ENCODE measurements at places on chromosomes 5 and 9.

GRCh38 chr5:41978676-41979075, 53.6 kb downstream of the FBXO4 start:
- DNase-seq: no peak

DNA sequence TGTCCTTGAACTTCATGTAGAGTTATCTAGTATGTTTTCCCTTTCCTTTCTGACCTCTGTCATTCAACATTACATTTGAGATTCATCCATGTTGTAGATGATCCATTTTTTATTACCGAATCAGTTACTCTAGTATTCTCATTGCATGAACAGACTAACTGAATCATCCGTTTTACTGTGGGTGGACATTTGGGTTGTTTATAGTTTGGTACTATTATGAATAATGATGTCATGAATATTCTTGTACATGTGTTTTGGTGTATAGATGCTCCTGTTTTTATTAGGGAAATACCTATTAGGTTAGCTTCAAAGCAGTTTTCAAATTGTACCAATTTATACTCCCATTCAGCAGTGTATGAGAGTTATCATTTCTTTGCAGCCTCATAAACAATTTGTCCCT, 94.3 kb upstream of the NIPAL4 start:
- DNase-seq: no peak

DNA sequence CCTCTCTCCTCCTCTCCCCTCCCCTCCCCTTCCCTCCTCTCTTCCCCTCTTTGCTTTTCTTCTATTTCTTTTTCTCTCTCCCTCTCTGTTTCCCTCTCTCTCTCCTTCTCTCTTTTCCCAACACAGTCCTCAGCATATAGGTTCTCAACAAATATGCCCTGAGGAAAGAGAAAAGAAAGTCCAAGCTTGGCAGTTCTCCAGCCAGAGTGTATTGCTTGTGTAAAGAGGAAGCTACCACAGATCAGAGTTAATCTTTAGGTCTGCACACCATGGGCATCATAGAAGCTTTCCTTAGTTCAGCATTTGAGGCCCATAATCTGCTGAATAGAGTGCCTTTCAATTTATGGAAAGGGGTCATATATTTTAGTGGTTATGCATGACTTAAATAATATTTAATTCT, 382.8 kb upstream of the WWC1 start:
- DNase-seq: no peak

GRCh38 chr9:136688274-136689107, 1.2 kb upstream of the AGPAT2 start:
- DNase-seq: no peak

GRCh38 chr9:109974143-109974917, 194.3 kb downstream of the PALM2AKAP2 start:
- DNase-seq: peak; percentile 6

DNA sequence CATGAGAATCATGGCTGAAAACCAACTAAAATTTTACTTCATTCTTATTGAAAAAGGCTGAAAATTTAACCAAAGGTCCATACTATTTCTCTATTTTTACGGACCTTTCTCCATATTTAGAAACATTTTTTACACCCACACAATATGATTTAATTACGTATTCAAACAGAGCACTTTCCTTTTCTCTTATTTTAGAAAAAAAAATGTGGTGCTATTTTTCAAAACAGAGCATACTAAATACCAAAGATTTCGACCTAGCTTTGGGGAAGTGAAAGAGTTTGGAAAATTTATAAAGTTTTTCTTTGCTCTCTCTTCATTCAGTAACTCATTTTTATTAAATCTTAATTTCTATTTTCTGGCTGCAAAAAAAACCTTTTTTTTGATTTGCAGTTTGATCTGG, 38.1 kb downstream of the RNF145 start:
- DNase-seq: no peak

- DNase-seq: no peak
Measured at GRCh38 chr5:150625831-150626746, 14.4 kb upstream of the SYNPO start.

- DNase-seq: no peak
Measured at GRCh38 chr5:164893071-164893470, 1387.7 kb downstream of the MAT2B start.

- DNase-seq: no peak
Measured at GRCh38 chr5:171418982-171419687, at the start of gene FGF18. Gene FGF18, plus strand, starts transcription at chr5:171419647. Its CDS starts 553 bp downstream, at chr5:171420200.

DNA sequence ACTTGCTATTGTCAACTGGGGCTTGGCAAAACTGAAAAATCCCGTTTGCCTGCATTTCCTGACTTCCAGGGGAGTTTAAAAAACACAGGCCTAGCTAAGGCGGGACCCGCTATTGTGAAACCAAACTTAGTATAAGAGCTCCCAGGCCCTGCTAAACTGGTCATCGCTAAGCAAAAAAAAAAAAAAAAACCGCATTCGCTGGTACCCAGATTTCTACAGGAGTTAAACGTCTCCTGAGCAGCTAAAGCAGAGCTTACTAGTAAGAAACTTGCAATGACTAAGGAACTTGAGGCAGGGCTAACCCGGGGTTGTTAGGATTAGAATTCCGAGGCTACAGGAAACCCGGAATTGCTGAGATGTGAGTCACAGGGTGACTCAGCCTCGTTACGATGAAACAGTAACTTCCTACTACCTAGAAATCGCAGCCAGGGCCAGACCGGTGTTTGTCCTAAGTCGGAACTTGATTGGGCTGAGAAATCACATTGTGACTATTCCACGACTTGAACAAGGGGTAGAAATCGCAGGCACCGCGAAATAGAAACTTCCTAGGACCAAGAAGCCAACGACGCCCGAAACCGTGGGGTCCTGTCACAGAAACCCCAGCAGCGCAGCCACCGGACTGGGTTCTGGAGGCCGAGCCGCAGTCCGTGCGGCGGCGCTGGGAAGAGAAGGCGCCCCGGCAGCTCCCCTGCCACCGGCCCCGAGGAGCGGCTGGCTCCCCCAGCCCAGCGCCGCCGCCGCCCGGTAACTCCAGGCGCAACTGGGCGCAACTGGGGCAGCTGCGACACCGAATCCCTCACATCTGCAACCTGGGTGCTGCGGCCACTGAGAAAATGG, 89.4 kb downstream of the ANXA2R start:
- DNase-seq: no peak

DNA sequence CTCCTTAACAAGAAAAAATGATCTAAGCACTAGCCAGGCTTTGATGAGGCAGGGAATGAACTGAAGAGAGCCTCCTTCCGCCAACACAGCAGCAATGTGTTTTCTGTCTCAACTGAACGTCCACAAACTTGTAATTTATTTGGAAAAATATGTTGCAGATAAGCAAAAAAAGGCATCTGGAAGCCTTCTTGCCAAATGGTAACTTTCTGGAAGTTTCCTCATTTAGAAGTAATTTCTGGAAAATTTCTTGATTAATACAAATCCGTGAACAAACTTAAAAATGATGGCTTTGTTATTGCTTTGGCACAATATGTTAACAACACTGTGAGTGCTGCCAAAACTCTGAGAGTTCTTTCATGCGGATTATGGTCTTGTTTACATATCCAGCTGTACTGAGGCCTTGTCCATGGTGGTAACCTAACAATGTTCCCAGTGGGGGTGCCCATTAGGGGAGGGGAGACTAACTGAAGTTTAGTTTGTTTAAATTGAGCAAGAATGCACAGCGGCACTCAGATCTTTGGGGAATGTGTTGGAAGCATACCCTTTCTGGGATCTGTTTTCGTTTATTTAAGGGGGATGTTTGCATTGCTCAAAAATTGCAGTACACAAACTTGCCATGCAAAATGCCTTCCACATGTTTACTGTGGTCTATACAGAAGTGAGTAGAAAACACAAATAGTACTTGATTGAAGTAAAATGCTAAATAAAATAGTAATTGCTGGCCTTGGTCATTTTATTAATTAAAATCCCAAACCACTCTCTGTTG, 334.7 kb downstream of the NR2F1-AS1 start:
- DNase-seq: no peak

DNA sequence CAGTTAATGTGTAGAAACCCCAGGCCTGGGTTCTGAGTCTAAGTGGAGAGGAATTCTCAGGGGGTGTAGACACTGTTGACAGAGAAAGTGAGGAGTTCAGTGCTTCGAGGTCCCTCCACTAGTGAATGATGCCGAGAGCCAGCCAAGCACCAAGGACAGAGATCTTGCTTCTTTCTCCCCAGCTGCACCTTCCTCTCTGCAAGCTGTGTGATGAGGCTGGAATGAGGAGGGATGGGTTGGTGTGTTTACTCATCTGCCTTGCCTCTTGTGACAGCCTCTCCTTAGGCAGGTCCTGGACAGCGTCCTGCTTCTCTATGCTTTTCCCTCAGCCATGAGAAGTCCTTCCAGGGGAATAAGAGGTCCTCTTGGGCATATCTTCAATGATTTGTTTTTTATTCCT, 35.3 kb downstream of the HNRNPH1 start:
- DNase-seq: no peak

DNA sequence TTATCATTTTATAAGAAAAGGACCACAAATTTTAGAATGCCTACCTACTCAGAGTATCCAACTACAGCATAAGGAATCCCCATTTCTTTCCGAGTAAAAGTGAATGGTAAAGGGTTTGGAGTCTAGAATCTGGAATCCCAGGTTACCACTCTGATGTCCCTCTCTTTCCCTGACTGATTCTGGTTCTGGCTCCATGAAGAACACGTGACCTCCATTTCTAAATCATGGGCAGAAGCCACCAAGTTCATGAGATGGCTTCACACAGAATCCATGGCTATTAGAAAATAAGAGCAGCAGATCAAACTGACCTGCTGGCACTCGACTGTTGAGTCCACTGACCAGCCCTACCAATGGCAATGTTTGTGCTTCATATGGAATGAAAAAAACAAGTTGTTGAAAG, 40.7 kb downstream of the PFDN1 start:
- DNase-seq: no peak

DNA sequence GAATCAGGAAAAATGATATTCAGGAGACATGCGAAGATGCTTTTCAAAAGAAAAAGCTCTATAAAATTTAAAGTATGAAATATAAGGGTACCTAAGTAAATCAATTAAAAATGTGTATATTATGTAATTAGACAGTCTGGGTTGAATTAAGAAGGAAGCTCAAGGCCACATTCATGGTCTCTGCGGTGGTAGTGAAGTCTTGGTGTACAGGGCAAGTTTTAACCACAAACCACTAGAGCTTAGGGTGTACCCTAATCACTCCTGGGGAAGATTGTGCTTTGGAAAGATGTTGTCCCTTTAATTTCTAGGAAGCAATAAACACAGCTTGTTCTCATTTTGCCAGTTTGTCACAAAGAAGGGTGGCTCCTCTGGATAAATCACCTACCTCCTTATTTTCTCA, 287.2 kb upstream of the ZNF608 start:
- no peak for DNase-seq

DNA sequence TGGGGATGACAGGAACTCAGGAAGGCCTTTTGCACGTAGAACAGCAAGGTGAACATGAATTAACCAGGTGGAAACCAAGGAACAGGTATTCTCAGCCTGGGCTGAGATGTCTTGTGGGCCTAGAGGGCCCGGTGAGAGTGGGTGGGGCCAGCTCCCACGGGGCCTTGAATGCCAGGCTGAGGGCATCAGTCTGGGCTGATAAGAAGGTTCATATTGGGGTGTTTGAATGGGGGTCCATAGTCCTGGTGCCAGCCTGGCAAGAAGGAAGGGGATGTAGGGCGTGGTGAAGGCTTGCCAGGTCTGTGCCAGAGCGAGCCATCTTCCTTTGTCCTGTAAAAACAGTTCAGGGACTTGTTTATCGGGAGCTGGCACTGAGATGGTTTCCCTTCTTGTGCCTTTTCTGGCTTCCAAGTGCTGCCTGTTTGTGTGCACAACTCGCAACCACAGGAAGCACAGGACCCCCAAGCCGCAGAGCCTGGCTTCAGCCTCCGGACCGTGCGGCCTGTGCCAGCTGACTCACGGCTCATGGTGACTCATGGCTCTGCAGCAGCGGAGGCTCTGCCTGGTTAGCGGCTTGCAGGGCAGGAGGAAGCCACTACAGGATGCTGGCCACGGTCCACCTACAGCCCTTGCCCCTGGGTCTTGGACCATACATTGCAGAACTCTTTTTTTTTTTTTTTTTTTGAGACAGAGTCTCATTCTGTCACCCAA, 2.4 kb downstream of the CARD19 start:
- no peak for DNase-seq

DNA sequence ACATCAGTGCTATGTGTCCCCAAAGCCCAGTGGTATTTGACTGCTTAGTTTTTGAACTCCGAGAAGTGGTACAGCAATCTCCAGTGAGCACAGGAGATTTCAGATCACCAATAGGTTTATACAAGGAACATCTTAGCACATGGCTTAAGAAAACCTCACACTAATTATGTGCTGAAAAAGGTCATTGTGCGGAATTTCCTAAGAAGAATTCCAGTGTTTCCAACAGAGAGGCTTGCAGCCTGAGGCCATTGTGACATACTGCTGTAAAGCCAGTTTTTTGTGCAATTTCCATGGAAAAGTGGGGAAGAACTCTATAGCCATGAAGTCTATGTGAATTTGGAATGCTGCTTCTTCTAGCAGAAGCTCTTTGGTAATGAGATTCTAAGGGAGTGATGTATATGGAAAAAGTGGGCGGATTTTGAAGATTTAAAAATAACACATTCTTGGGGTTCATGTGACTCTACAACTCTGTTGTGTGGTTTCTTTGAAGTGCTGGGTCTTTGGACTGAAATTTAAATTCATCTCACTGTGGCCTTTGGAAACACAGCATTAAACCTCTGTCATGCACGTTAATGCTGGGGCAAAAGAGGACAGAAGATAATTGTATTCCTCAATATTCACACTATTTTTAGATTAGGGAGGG, 110.5 kb upstream of the CD180 start:
- no peak for DNase-seq

- DNase-seq: no peak
Measured at GRCh38 chr5:67802766-67803165, 412.8 kb upstream of the PIK3R1 start.

GRCh38 chr5:104178829-104179456, 616.4 kb upstream of the NUDT12 start:
- peak; percentile 6 for DNase-seq

GRCh38 chr5:57839025-57839424, 356.4 kb upstream of the ACTBL2 start:
- DNase-seq: no peak

GRCh38 chr9:107340920-107341632, 58.0 kb downstream of the RAD23B start:
- DNase-seq: peak; percentile 16

GRCh38 chr5:71843111-71843510, 124.0 kb downstream of the CARTPT start:
- DNase-seq: no peak

DNA sequence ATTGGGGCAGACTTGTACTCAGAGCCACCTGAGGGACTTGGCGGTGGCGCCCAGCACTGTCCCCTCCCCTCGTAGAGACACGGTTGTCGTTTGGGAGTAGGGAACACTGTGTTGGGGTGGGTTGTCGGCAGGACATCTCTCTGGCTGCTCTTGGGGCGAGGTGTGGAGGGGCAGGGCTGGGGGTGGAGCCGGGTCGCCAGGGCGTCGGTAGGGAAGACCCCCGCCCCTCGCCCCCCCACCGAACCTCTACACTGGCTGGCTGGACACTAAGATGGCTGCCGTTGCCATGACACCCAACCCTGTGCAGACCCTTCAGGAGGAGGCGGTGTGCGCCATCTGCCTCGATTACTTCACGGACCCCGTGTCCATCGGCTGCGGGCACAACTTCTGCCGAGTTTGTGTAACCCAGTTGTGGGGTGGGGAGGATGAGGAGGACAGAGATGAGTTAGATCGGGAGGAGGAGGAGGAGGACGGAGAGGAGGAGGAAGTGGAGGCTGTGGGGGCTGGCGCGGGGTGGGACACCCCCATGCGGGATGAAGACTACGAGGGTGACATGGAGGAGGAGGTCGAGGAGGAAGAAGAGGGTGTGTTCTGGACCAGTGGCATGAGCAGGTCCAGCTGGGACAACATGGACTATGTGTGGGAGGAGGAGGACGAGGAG, 778 bp downstream of the TRIM41 start:
- DNase-seq: no peak

- DNase-seq: no peak
Measured at GRCh38 chr5:172864747-172865146, 30.7 kb downstream of the ERGIC1 start.

GRCh38 chr9:86674487-86674886, 272.8 kb downstream of the GAS1 start:
- no peak for DNase-seq

All from substantia nigra (tissue), 51 donors.